ENCODE measurements at places on chromosomes 4 and X.

- DNase-seq, result no peak
Observed at GRCh38 chrX:56791456-56791855, 62.4 kb downstream of the NBDY start.

DNA sequence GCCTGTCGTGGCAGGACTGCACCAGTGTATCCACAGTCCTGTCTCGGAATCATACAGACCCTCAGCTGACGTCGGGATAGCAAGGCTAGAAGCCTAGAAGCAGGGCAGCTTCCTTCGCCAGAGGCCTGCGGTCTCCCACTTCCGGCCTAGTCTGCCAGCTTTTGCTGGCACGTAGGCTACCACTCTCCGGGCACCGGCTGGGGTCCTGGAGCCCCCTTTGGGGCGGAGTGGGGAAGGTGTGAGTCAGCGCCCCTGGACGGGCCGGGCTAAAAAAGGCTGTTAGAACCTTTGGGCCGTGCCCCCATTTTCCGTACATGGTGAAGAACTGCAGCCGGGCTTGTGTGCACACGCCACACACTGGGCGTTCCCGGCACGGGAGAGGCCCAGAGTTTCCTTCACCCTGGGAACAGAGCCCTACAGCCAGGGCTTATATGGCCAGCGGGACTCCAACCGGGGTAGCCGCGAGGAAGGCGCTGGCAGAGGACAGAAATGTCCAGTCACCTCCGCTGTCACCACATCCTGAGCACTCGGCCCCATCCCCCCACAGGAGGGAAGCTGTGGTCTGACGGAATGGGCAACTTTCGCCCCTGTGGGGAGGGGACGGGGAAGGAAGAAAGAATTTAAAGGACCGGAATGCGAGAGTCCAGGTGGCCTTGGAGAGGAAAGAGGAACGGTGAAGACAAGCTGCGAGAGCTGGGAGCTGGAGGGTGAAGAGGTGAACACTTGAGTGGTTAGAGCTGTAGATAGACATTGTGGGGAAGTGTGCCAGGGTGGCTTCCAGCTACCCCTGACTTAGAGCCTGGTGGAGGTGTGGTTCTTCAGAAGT, 4.6 kb downstream of the MAGIX start:
- DNase-seq, result no peak

GRCh38 chr4:8493484-8493883, 52.9 kb downstream of the TRMT44 start:
- DNase-seq, result no peak

- DNase-seq, result no peak
Observed at GRCh38 chr4:174036111-174036510, 247.4 kb downstream of the FBXO8 start.

- no peak for DNase-seq
Observed at GRCh38 chrX:71533516-71533850, 579 bp downstream of the OGT start.

DNA sequence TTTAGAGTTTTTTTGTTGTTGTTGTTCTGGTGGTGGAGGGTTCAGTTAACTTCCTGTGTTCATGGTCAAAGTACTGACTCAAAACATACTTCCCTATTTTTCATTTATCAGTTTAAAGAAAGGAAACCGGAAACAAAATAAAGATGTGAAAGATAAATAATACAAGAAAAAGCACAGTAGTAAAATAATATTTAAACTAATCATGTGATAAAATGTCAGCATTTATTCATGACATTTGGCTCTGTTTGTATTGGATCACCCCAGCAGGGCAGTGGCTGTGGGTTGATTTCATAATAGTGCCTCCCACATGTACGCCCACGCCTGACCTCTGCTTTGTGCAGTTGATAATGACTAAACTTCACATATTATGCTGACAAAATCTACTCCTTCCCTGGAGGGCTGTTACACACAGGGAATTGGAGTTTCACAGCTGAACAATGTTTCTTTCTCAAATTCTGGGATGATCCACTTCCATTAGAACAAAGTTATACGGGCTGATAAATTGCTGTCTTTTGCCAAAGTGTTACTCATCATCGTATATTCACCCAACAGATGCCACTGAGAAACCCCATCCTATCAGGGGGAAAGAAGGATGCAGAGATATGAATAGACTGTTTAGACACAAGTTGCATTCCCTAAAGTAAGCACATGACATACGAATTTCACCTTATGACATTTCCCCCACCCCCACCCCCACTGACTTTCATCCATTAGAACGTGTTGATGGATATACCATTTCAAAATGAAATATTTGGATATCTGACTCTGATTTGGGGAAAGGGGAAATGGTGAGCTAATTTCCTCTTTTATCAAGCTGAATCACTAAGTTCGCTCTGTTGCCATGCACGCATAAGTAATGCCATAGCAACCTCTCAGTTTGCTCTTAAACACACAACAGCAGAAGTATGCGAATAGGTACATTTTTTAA, 48.3 kb downstream of the AMELX start:
- DNase-seq, result no peak

- DNase-seq, result no peak
Observed at GRCh38 chr4:40822420-40823166, 72.8 kb downstream of the NSUN7 start.

GRCh38 chr4:111631215-111631999, 513.8 kb upstream of the FAM241A start:
- DNase-seq, result no peak

Data from hypothalamus (tissue), 51 donors.